ENCODE measurements at places on chromosomes 2 and 18.

- DNase-seq, result no peak
These were observed 45.7 kb downstream of the CCDC93 start for GRCh38 chr2:117967977-117968718.

DNA sequence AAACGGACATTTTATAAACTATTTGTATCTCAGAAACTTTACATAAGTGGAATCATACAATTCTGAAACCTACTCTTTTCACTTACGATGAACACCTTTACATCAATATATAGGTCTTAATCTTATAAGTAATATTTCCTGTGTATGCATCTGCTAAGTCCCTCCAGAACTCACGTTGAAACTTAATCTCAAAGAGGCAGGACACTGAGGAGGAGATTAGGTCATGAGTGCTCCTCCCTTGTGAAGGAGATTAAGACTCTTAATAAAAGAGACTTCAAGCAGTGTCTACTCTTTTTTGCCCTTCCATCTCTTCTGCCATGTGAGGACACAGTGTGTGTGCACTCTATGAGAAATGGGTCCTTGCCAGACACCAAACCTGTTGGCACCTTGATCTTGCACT lies 94.7 kb upstream of the CDKL4 start:
- DNase-seq, result peak; percentile 16

- no peak for DNase-seq
These were observed 43.0 kb downstream of the CROCC2 start for GRCh38 chr2:240948905-240949790.

GRCh38 chr2:36780231-36780839 lies 83.8 kb downstream of the VIT start:
- DNase-seq, result peak; percentile 70

- no peak for DNase-seq
These were observed 401.6 kb upstream of the NRP2 start for GRCh38 chr2:205280596-205281236.

DNA sequence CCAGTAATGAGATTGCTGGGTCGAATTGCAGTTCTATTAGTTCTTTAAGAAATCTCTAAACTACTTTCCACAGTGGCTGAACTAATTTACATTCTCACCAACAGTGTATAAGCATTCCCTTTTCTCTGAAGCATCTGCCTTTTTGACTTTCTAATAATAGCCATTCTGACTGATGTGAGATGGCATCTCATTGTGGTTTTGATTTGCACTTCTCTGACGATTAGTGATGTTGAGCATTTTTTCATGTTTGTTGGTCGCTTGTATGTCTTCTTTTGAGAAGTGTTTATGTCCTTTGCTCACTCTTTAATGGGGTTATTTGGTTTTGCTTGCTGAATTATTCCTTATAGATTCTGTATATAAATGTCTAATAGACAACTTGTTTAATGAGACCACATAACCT lies 69.6 kb upstream of the UGP2 start:
- no peak for DNase-seq

DNA sequence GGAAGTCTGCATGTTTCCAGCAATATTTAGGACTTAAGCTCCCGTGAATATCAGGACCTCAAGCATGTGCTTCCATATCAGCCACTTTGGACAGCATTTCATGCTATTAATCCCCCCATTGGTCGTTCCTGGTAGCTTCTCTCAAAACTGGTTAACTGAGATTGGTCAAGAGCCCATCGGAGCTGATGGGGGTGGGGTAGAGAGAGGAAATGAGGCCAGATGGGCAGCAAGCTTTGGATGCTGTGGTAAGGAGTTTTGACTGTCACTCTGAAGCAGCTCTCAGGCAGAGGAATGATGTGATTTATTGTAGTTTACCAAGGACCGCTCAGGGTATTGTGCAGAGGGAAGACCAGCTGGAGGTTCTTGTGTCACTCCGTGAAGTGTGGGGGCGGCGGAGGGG lies 81.8 kb downstream of the FAM168B start:
- peak; percentile 58 for DNase-seq

DNA sequence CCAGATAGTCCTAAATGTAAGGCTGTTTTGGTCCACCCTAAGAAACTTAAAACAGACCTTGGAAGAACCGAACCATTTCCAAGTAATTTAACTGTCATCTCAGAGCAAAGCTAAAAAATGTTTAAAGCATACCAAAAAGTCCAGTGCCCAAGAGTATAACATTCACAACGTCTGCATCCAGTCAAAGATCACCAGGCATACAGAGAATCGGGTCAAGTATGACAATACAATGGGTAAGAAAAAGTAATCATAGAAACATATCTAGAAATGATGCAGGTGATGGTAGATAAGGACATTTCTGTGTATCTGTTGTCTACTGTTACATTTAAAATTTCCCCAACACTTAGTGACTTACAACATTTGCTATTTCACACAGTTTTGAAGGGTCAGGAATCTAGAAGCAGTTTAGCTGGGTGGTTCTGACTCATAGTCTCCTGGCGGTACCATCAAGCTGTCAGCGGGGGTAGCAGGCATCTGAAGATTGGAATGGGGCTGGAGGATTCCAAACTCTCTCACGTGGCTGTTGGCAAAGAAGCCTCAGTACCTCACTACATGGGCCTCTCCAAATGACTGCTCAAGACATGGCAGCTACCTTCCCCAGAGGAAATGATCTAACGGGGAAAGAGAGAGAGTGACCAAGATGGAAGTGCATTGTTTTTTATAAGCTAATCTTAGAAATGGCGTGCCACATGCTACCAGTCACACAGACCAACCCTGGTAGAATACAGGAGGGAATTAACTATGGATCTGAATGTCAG lies 36.6 kb upstream of the DYNC2LI1 start:
- DNase-seq, result no peak

DNA sequence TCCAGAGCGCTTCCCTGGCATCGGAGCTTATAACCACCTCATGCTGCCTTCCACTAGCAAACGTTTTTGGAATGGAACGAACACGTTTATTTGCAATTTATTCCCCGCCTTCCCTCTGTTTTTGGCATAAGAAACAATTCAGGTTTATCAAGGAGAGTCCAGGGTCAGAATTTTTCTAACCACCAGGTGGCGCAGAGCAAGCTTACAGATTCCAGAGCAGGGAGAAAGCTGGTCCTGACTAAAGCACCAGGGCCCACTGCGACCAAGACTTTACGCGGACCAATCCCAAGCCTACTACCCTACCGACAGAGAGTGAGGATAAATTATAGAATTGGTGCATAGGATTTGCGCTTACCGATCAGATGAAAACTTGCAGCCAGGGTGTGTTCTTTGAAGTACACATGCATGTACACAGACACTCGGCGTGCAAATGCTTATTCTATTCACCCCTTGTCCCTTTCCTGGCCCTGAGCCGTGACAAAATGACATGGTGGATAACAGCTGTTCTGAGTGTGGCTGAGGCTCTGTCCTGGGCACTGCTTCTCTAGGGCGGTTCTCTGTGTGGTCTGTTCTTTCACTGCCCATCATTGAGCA lies 34.7 kb downstream of the NAPG start:
- peak; percentile 80 for DNase-seq

DNA sequence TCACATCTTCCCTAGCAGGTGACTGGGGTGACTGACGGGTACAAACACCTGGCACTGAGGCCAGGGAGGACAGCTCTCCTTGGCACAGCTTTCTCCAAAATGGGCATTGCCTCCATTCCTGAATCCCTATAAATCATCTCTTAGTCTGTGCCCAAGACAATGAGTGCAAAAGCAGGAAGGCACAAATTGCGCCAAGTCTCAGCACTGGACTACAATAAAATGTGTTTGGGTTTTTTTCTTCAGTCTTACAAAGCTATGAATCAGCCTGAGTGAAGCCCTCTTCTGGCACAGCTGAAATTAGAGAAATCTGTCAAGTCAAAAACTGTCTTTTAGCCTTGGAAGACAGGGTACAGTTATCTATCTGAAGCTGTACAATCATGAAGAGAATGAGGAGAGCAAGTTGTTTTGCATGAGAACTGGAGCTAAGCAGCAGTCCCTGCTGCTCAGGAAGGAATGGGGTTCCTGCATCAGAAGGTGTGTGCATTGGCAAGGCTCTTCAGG lies 90.8 kb downstream of the EPB41L3 start:
- DNase-seq, result peak; percentile 47
